ENCODE measurements at places on chromosomes 1 and 21.

- DNase-seq: no peak
Observed at GRCh38 chr1:96688767-96689166, 32.8 kb upstream of the PTBP2 start.

DNA sequence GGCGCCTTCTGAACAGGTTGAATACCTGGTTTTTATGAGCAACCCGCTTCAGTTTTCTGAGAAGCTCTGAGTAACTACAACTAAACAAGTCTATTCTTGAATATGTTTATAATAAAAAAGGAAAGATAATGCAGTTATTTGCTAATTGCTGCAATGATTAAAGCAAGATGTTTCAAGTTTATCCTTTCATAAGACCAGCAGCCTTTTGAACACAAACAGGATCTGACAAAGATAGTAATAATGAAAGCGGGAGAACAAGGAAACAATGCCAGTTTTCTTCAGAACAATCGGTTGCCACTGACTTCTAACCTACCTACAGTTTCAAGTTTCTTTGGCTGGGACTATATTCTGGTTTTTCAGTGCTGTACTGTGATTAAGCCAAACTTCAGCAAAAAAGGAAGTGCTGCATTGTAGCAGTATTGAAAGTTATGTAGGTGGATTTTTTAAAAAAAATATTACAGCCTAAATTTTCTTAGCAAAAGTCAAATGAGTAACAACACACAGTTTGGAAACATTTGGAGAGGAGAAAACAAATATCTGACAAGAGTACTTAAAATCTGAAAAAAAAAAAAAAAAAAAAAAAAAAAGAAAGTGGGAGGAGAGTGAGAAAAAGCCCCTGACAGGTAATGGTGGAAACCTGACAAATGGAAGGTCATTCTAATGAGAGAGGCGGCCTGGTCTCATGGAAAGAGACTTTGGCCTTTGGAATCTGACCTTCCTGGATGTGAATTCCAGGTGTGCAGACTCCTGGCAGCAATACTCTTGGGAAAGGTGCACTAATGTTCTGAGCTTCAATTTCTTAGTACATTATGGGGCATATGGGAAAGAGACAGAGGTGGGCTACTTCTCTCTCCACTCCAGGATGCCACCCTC lies 11.4 kb downstream of the KCNJ15 start:
- no peak for DNase-seq

DNA sequence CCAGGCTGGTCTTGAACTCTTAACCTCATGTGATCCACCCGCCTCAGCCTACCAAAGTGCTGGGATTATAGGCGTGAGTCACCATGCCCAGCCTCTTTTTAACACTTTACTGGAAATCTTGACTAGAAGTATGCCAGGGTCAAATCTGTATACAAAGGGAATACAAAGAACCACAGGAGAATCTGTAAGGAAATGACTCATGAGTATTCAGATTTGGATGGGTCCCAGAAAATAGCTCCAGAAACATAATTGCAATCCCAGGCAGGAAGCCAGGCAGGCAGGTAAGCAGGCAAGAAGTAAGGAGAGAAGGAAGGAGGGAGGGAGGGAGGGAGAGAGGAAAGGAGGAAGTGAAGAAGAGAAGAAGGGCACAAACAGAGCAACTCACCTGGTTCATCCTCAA lies 22.8 kb upstream of the TIAM1 start:
- no peak for DNase-seq

DNA sequence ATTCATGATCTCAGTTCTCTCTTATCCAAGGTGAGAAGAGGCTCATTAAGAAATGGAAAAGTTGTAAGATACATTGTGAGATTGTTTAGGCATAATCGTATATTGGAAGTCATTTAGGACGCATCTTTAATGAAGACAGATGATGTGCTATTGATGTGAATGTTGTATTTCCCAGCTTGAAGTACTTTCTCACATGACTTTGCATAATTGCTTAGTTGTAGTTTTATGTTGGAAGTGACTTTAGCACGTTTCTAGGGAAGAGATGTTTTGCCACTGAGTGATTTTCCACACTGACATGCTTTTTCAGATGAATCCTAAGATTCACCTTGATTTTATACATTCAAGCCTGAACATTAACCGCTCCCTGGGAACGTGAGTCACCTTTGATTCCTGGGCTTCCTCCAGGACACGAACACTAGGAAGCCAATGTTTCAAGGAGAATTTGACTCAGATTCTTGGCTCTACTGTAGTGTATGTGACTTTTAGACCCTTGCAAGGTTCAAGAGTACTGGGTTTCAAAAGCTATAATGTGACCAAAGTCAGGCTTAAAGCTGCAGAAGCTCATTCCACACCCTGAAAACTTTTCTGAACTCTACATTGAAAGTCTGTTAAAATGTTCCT lies 27.9 kb downstream of the ANGEL2 start:
- DNase-seq: no peak

GRCh38 chr1:15799928-15800835 lies 7.3 kb downstream of the UQCRHL start:
- DNase-seq: no peak

GRCh38 chr21:38429011-38429410 lies 69.3 kb downstream of the ERG start:
- DNase-seq: no peak

GRCh38 chr1:67211589-67212563 lies 45.6 kb downstream of the IL23R start:
- peak; percentile 30 for DNase-seq

DNA sequence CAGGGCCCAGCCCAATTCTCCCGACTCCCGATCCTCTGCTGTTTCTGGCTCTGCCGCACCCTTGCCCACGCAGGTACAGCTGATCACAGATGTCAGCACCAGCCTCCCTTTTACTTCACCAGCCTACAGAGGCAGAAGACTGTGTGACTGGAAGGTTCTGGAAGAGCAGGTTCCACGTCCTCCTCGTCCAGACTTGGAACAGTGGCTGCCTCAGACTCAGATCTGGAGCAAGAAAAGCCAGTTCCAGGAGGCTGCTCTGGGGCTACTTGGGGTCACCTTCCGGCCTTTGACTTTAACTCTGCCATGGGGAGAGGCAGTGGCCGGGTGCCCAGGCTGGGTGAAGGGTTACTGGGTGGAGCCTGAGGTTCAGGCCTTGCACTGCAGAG lies 16.1 kb upstream of the KLHDC7A start:
- no peak for DNase-seq

- peak; percentile 40 for DNase-seq
Observed at GRCh38 chr1:2543543-2544092, 12.6 kb upstream of the TNFRSF14 start.

- no peak for DNase-seq
Observed at GRCh38 chr1:39427374-39427773, 64.1 kb upstream of the BMP8A start.

Measured in stimulated activated naive CD8-positive, alpha-beta T cell treated with anti-CD3 and anti-CD28 coated beads, Interleukin-15, amount 100 ng/mL, for 72 hours (primary cell).